ENCODE measurements at places on chromosomes 2 and 18.

DNA sequence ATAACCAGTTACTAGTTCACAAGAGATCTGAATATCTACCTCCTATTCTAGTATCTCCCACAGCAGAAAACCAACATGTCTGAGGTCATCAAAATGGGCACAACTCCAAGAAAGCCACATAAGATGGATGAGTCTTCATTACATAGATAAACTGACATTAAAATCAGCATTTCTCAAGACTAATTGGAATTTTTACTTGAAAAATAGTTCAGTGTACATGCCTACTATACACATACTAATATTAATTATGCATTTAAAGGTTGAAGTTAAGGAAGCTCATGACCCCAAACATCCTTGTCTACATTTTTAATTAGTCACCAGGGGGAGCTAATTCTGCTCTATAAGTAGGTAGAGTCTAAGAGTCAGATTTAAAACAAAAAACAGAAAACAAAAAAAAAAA, 41.9 kb downstream of the ZNF521 start:
- peak; percentile 72 for DNase-seq

DNA sequence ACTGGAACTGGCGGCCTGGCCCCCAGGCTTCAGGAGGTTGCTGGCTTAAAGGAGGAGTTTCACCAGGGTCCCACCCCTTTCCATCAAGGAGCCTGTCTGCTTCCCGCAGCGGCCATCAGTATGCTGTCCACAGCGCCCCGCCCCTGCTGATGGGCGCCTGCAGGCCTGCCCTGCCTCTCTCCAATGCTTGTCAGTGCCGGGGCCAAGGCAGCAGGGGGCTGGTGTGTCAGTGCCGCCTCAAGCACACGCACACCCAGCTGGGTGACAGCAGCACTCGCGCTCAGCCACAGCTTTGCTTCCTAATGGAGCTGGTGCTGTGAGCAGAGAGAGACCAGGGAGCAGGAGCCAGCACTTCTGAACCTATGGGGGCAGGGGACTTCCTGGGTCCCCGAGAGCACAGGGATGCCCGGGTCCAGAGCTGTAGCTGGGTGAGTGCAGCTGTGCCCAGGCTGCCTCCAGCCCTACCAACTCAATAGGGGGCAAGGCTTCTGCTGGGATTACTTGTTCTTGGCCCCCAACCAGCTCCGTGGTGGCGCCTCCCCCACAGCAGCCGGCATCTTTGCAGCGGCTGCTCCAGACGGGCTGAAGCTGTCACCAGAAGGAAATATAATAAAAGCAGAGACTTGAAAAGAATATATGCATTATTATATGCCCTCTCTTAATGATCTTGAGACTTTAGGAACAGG, 377.2 kb upstream of the LRATD1 start:
- no peak for DNase-seq

GRCh38 chr2:74332550-74333174, 10.6 kb downstream of the SLC4A5 start:
- DNase-seq = no peak

GRCh38 chr18:37962316-37962966, 396.8 kb upstream of the CELF4 start:
- DNase-seq = no peak

DNA sequence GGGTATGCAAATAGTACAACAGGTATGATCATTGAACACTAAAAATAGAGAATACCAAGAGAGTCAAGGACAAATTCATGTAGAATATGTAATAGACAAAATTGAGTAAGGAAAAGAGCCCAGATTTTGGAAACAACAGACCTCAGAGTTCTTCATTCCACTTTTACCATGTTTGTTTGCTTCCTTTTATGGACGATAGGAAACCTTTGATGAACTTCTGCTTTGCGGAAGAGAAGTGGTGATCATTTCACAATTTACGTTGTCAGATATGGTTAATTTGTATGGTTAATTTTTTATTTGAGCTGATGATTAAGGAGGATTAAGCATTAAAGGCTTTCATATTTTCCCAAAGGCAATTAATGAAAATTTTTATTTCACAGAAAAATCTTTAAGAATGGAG, 16.3 kb downstream of the MARCHF7 start:
- DNase-seq = no peak
